ENCODE measurements at places on chromosomes 12 and 14.

DNA sequence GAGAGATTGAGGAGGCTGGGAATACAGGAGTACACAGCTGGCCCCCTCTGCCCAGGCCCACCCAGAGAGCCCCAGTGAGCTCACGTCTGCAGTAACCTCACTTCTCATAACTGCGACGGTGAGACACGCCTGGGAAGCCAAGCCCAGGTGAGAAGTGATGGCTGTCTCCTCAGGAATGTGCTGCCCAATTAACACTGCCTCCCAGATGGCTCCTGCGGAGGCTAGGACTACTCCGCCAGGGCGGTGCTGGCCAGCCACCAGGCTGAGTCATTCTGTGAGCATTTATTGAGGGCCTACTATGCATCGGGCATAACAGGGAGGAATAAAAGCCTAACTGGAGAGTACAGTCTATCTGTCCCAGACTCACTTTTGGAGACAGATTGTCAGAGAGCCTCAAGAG, 9.3 kb upstream of the TMEM106C start:
- DNase-seq = no peak

- DNase-seq = no peak
Measured at GRCh38 chr14:52076334-52076733, 7.5 kb upstream of the NID2 start.

DNA sequence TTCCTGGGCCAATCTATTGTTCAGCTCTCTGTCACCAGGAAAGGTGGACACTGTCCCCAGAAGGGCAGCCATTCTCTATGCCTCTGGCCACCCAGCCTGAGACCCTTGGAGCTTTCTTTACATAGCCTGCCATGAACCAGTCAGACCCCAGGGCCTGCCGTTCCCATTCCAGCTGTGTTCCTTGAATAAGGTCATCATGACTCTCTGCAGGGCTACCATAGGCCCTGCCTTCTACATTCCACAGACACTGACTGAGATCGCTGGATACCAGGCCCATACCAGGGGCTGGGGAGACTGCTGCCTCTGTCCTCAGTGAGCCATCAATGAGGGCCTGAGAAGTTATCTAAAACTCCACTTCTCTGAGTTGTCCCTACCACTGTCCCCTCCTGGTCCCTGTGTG, 75.5 kb downstream of the SYNE3 start:
- DNase-seq = no peak

DNA sequence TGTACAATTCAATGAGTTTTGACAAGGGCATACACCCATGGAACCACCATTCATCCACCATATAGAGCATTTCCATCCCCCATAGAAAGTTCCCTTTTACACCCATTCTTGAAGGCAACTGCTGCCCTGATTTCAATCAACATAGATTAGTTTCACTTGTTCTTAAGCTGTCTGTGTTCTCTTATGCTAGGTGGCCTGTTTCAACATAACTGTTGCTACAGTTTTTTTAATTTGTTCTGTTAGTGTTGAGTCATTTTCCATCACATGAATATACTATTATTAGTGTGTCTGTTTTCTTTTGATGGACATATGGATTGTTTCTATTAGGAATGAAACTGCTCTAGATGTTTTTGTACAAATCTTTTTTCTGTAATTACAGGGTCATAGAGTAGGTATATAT, 123.4 kb downstream of the PTPRQ start:
- DNase-seq = no peak

DNA sequence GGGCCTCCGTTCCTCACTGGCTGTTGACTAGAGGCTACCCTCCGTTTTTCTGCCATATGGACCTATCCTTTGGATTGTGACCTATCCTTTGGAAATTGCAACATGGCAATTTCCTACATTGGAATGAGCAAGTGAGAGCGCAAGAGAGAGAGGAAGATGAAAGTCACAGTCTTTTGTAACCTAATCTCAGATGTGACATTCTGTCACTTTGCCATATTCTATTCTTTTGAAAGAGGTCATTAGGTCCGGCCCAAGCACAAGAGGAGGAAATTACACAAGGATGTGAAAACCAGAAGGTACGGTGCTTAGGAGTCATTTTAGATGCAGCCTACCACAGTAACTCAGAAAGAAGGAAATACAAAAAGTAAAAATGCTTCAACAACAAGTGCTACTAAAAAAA, 47.3 kb upstream of the SRP54 start:
- DNase-seq = no peak
